Colonic mucosa (tissue), 4 donors: ENCODE measurements at places on chromosomes 11 and 22.

DNA sequence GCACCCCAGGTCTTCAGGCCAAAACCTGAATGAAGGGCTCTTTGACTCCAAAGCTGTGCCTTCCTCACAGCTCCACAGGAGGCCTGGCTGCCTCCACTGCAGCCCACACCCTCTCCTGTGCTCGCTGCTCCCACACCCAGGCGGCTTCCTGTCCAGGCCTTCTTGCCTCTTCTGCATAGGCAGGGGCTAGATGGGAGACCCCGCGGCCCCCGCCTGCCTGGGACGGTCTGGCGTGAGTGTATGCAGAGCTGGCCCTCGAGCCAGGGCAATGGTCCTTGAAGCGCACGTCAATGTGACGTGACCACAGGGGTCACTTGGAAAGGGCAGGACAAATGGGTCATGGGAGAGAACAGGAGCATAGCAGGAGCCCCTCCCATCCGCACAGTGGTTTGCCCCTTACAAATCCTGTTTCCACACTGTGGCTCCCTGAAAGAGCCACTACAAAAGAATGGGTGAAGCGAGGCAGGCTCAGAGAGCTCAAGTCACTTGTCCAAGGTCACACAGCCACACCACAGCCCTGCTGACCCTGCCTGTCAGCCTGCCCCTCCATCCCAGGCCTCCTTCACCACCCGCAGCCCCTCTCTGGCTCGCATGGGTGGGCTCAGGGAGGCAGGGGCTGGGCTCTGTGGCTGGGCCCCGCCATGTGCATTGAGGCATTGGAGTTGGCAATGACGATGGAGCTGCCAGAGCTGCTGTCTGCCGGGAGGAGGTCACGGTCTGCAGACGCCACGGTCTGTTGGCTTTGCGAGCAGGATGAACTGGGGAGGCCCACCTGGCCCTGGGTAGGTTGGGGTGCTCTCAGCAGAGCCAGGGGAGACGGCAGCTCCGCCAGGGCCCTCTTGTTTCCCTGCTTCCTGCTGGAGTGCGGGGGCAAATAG, 71.2 kb upstream of the WNT11 start:
- DNase-seq: no peak

DNA sequence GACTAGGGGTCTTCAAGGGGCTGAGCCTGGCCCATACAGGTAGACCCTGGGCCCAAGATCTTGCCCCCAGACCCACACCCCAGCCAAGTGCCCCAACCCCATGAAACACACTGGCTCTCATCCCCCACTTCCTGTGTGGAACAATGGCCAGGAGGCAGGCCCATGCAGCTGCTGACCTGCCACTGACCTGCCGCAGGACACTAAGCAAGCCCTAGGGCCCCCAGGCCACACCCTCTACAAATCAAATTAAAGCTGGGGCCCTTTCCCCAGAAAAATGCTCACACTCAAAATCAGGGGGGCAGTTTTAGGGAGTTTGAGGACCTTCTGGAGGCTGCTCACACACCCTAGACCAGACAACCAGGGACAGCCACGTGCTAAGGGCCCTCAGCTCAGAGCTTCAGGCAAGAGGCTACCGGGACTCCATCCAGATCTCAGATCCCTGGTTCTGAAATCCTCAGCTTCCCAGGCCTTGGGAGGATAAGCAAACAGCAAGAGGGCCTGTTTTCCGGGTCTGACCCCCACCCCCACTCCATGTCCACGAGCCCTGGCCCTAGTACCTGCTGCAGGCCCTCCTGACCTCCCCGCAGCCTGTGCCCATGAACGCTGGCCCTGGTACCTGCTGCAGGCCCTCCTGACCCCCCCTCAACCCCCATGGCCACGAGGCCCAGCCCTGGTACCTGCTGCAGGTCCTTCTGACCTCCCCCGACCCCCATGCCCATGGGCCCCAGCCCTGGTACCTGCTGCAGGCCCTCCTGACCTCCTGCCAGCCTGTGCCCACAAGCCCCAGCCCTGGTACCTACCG, 10.0 kb downstream of the CARD10 start:
- no peak for DNase-seq

DNA sequence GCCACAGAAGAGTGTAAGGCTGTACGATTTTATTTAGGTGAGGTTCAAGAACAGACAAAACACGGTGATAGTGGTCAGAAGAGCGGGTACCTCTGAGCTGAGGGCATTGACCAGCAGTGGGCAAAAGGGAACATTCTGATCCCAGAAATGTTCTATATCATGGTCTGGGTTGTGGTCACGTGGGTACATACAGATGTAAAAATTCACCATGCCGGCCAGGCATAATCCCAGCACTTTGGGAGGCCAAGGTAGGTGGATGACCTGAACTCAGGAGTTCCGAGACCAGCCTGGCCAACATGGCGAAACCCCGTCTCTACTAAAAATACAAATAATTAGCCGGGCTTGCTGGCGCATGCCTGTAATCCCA, 31.1 kb upstream of the GCAT start:
- DNase-seq: no peak

DNA sequence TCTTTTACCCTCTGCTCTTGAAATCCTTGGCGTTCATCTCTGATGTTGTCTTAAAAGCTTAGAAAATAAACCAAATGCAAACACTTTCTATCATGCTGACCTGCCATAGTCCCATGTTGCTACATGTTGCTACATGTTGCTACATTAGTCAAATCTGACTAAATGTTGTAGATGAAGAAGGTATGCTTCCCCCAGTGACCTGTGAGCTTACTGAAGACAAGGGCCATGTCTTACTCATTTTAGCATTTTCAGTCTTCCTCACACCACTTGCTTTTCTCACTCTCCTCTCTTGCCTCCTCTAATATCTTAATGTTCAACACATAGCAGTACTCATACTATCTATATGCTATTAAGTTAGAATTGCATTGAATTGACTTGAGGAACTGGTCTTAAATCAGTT, 346.4 kb upstream of the MTNR1B start:
- no peak for DNase-seq

DNA sequence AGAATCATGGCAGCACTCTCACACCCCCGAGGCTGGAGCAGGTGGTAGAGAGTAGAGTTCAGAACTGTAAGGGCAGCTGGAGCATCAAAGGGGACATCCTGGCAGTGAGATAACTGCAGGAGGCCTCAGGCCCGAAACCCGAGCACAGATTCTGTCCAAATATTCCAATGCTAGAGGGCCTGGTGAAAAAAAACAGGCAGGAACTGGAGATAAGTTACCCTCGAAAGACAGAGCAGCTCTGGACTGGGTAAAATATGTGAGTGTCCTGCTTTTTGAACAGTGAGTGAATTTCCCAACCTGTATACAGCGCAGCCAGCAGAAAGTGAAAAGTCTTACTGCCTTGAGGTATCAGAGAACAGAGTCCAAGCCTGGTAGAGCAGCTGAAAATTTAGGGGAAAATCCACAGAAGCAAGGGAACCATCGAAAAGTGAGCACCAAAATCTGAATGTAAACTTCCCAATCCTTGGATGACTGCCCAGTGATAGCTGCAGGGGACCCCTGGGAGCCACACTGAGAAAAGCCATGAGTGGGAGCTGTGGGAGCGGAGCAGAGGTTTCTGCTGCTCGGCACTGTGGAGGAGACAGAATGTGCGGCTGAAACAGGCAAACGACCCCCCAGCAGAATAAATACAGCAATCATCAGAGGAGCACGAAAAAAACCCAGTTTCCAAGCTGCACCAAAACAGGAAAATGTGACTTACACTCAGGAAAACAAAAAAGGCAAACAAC, 50.6 kb downstream of the WNT11 start:
- DNase-seq: no peak

DNA sequence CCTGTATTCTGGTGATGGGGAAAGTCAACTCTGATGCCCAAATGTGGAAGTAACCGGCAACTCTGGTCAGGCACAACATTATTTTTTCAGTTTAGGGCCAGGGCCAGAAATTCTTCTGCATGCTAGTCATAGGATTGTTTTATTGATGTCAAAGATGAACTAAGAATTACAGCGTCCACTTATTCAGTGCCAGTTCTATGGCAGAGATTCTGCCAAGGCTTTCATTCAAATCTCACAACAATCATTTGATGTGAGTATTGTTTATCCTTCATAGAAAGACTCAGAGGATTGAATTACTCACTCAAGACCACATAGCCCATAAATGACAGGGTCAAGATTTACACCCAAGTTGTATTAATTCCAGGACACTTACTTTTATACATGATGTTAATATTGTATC, 87.7 kb downstream of the TMPRSS5 start:
- no peak for DNase-seq

DNA sequence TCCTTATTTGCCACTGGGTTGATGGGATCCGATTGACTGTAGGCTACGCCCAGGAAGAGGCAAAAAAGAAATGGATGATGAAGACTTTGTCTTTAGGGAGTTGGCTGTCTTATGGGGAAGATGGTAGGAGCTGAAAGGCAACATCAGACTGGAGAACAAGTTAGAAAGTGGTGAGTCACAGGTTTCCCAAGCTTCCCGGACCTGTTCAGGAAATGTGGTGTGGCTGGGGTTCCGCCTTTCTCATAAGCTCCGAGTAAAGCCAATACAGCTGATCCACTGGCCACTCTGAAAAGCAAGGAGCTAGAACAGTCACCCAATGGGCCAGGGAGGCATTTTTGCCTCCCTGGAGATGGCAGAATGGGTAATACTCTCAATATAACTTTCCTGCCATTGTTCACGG, 194.5 kb downstream of the SNX19 start:
- no peak for DNase-seq

- no peak for DNase-seq
Observed at GRCh38 chr22:38298312-38299005, 18.8 kb downstream of the CSNK1E start.

- peak; percentile 74 for DNase-seq
Observed at GRCh38 chr11:66080055-66080817, 10.2 kb downstream of the PACS1 start.

DNA sequence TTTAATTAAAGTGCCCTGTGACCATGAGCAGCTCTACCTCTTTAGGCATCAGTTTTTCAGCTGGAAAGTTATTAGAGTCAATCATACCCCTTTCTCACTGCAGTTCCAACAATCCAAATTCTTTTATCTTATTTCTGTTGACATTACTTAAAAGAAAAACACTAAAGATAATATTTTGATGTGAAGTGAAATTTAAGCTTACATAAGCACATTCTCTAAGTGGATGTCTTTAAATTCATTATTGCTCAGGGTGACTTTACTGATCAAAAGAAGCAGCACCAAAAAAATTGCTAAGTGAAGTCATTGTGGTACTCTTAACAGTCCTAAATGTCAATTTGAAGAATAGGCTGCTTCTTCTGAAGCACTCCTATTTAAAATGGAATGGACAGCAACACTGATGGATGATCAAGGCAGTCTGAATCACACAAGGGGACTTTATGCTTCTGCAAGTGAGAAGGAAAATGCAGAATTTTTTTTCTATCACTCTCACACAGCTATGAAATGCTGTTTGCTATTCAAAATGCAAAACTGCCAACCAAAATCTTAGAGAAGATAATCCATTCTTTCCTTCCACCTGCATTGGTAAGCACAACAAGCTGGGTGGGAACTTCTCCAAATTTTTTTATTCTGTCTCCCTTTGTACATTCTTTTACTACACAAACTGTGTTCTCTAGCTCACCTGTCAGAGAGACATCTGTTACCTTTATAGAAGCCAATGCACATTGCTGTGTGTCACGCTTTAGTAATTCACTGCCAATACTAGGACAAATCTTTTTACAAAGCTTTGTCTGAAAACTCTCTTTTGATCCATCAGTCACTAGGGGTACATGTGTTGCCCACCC, 179.9 kb downstream of the GRIA4 start:
- no peak for DNase-seq

GRCh38 chr11:118341815-118342489, 553 bp downstream of the CD3D start:
- DNase-seq: no peak

- DNase-seq: no peak
Observed at GRCh38 chr22:24240381-24240780, 4.5 kb downstream of the GGT5 start.

GRCh38 chr22:43743131-43743530, 69.0 kb downstream of the EFCAB6 start:
- DNase-seq: no peak

- peak; percentile 18 for DNase-seq
Observed at GRCh38 chr11:118898400-118899295, 15.0 kb downstream of the CXCR5 start.

- DNase-seq: no peak
Observed at GRCh38 chr11:33997584-33998251, 53.8 kb upstream of the CAPRIN1 start.

- no peak for DNase-seq
Observed at GRCh38 chr22:31812977-31813605, 59.3 kb downstream of the DEPDC5 start.

DNA sequence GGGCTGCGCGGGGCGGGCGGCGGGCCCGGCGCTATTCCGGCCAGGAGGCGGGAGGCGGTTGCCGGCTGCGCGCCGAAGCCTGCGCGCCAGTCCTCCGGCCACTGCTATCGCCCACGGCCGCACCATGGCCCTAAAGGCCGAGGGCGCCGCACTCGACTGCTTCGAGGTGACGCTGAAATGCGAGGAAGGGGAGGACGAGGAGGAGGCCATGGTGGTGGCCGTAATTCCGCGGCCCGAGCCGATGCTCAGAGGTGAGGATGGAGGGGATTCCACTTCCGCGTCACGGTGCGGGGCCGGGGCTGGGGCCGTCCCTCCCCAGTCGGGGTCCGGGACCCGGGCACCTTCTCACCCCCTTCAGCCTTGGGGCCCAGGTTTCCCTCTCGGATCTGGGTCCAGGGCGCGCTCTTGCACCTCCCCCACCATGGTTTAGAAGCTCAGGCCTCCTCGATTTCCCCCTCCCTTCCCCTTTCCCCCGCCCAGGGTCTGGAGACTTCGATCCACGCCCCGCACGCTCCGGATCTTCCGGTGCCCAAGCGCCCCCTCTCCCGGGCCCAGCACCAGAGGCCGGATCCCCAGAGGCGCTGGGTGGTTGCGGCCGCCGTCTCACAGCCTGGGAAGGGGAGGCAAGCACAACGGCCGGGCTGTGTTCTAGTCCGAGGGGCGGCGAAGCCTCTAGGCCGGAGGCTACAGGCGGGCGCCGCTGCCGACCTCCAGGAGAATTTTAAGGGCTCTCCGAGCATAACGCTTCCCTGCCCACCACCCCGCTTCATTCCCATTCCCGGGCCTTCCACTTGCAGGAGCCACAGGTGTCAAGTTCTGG, 517 bp downstream of the SPINDOC start:
- DNase-seq: peak; percentile 55

- peak; percentile 52 for DNase-seq
Observed at GRCh38 chr11:18731949-18732821, 6.2 kb upstream of the IGSF22 start.

GRCh38 chr11:8019314-8020243, 32.4 kb downstream of the EIF3F start:
- peak; percentile 15 for DNase-seq

- DNase-seq: no peak
Observed at GRCh38 chr11:42951266-42951665, 360.5 kb upstream of the API5 start.

DNA sequence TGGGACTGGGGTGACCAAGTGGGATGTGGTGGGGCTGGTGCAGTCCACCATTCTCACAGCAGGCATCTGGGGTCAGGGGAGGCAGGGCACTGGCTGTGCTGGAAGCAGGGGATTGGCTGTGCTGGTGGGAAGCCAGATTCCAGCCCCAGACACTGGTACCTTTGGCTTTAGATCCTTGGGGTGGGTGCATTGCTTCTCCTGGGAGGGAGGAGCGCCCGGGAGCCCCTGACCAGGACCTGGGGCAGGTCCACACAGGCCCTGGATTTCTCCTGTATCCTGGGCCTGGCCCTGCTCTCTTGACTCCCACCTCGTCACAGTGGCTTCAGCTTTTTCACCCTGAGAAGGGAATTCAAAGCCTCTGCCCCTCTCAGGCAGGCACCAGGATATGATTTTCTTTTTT, 38.5 kb downstream of the ST3GAL4 start:
- no peak for DNase-seq
